SJSA1 (cell line): ENCODE measurements at places on chromosomes 5 and 9.

GRCh38 chr5:33772380-33772897, 119.4 kb downstream of the ADAMTS12 start:
- no peak for DNase-seq

- no peak for DNase-seq
These were observed 19.5 kb downstream of the B4GALT1 start for GRCh38 chr9:33147416-33148169.

DNA sequence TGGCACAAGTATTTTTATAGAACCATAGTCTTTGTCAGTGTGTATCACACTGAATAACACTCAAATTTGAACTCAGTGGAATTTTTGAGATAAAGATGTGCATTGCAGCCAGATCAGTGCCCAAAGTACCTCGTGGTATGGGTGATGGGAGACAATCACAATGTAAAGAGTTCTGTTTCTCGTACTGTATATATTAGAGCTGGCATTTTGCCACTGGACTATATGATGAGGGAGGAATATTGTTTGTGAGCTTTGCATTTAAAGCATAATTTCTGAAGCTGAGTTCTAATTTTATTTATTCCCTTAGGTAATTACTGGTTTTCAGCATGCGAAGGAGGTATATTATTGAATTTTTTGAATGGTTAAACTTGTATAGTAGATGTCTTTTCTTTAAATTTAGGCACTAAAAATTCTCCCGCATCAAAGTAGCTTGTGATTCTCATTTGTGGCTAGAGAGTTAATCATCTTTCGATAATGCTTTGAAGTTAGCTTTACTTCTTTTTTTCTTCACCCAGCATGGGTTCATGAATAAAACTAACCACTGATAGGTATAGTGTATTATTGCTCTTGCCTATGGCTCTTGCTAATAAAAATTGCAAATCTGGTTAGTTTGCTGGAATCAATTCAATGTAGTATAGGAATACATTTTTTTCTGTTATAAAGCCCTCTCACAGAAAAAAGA, 43.1 kb downstream of the PAM start:
- no peak for DNase-seq

GRCh38 chr5:62684310-62684709, 105.7 kb downstream of the LRRC70 start:
- no peak for DNase-seq

DNA sequence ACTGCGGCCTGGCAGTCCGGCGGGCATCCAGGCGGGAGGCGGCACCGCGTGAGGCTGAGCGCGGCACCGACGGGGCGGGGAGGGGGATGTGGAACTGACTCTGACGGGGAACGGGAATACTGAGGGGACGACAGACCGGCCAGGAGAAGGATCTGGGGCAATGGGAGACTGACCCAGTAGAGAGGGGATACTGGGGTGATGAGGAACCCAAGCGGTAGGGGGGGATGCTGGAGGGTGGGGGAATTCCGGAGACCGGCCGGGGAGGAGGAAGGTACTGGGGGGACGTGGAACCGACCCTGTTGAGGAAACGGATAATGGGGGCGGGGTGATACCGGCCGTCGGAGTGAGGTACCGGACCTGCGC, 423 bp downstream of the IPPK start:
- no peak for DNase-seq

- DNase-seq: no peak
These were observed 437.3 kb upstream of the MPDZ start for GRCh38 chr9:13716601-13717321.

DNA sequence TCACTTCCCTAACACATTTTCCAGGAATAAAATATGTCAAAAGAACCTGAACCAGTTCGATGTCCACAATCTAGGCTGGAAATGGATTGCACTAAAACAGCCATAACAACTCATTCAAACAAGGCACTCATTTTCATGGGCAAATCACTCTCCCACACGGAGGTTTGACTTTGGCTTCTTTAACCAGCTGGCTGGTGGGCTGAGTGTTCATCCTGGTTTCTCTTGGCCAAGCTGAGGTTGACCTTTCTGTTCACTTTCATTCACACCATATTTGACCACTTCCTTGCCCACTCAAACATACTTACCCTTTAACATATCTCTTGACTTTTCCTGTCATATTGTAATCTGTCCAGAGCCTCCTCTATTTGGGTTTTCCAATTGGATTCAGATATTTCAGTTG, 5.4 kb downstream of the IL7R start:
- DNase-seq: no peak

DNA sequence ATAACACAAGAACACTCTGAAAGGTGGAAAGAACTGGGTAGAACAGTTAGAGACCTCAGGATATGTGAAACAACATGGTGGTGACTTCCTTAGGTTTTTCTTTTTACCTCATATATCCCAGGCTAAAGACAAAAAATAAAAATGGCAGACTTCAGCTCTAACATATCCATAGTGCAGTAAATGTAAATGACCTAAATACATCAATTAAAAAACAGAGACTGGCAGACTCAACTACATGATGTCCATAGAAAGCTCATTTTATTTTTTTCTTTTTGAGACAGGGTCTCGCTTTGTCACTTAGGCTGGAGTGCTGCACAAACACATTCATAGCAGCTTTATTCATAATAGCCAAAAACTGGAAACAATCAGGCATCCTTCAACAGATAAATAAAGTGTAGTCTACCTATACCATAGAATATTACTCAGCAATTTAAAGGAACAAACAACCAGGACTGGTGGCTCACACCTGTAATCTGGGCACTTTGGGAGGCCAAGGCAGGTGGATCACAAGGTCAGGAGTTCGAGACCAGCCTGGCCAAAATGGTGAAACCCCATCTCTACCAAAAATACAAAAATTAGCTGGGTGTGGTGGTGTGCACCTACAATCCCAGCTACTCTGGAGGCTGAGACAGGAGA, 4.8 kb downstream of the C5orf15 start:
- no peak for DNase-seq

DNA sequence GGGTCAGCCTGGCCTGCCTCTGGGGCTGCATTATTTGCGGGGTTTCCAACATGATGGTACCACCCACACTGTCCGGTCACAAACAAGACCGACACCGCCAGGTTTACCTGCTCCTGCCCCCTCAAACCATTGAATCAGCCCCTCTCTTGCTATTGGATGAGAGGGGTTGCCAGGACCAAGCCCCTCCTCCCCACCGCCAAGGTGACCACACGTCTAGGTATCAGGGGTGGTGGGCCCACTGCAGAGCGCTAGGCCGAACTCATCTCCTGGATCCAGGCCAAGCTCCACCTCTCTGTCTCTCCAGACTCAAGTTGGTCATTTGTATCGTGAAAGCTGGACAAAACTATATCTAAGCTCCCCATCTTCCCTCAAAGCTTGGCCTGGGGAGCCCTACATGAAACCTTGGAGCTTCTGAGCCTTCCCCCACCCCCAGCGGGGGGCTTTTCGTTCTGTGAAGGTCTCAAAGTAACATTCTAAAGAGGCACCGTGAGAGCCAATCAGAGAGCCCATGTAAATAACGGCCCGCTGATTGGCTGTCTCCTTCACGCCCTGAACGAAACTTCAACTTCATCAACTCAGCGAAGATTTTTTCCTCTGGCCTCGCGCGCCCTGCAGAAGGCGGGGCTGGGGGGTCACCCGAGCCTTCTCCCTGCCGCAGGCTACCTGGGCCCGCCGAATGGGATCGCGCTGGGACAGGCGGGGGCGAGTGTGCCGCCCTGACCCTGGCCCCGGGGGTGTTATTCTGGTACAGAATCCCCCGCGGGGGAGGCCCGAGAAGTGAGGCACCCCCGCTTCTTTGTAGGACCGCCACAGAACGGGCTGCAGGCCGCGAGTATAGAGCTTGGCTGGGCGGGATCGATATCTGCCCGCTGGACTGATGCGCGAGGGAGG, 49.6 kb upstream of the PSD2 start:
- DNase-seq: peak; percentile 75

- DNase-seq: no peak
These were observed 54.9 kb upstream of the GRAMD2B start for GRCh38 chr5:126368239-126368812.

GRCh38 chr5:9545136-9545991, 511 bp downstream of the SEMA5A start:
- no peak for DNase-seq

DNA sequence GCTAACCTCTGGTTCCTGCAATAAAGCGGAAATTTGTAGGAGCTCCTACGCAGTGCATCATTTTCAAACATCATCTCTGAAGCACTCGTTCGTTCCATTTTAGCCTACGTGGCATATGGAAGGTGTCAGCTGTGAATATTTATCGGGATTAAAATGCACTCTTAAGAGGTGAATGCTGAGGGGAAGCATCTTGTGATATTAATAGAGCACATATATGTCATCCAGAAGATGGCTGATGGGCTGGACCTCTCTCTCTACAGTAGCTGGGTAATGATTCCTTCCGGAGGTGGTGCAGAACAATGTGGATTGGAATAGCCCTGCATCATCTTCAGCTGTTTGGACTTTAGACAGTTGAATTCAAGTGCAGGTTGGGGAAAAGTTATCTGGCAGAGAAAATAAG, 478.7 kb downstream of the DMAC1 start:
- DNase-seq: no peak

- DNase-seq: no peak
These were observed 28.3 kb downstream of the RASGRF2 start for GRCh38 chr5:80988419-80988935.

- no peak for DNase-seq
These were observed 100.8 kb upstream of the DHFR start for GRCh38 chr5:80755626-80756025.

GRCh38 chr5:107869438-107870115, 198.8 kb upstream of the EFNA5 start:
- peak; percentile 85 for DNase-seq

GRCh38 chr9:87630266-87630665, 95.7 kb upstream of the CTSL start:
- DNase-seq: no peak

GRCh38 chr5:104186100-104186499, 623.5 kb upstream of the NUDT12 start:
- DNase-seq: no peak

DNA sequence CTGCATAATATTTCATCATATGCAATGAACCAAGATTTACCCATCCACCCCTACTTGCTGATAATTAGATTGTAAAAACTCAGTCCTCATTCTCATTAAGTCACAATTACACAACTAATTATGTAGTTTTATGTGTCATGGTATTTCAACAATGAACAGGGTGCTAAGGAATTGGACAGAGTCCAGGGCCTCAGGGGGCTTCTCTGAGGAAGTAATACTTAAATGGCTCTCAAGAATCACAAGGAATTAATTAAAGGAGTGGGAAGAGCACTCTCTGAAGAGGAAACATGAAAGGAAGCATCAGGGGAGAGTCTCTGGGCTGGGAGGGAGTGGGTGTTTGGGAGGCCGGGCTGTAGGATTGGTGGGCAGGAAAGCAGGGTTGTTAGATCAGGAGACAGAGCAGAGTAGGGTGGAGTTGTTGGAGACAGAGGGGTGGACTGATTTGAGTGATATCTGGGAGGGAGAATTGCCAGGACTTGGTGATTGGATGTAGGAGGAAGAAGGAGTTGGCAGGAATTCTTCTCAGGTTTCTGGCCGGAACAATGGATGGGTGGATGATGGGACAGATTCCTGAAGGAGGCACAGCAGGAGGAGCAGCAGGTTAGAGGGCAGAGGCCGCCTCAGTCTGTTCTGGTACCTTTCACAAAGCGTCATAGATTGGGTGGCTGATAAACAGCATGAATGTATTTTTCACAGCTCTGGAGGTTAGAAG, 23.0 kb upstream of the NSG2 start:
- no peak for DNase-seq

- DNase-seq: no peak
These were observed 24.6 kb upstream of the APBA1 start for GRCh38 chr9:69696802-69697201.

- DNase-seq: no peak
These were observed 40.7 kb downstream of the KIAA0825 start for GRCh38 chr5:94577466-94578245.

- DNase-seq: peak; percentile 94
These were observed 24.5 kb upstream of the DUSP1 start for GRCh38 chr5:172795318-172795977.

- peak; percentile 65 for DNase-seq
These were observed at the start of gene HCN1 for GRCh38 chr5:45696206-45696836. Gene HCN1, minus strand, starts transcription at chr5:45696380.

GRCh38 chr9:107942856-107943255, 453.3 kb upstream of the KLF4 start:
- no peak for DNase-seq

GRCh38 chr9:77864211-77864889, 167.3 kb downstream of the GNAQ start:
- DNase-seq: no peak

DNA sequence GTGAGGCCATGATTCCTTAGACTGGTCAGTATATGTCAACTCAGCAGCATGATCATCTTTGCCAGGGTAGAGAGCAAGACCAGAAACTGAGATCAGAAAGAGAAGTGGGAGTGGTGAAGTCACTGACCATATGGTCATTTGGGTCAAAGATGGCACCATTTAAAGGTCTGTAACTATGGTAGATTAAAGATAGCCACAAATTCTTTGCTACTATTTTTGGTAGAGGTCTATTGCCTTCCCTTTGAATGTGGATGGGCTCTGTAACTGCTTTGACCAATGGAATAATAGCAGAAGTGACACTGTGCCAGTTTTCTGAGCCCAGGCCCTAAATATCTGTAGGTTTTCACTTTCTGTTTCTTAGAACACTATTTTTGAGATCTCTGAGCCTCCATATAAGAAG, 117.6 kb downstream of the PCSK1 start:
- no peak for DNase-seq

GRCh38 chr5:27706832-27707231, 668.4 kb upstream of the CDH9 start:
- DNase-seq: no peak

DNA sequence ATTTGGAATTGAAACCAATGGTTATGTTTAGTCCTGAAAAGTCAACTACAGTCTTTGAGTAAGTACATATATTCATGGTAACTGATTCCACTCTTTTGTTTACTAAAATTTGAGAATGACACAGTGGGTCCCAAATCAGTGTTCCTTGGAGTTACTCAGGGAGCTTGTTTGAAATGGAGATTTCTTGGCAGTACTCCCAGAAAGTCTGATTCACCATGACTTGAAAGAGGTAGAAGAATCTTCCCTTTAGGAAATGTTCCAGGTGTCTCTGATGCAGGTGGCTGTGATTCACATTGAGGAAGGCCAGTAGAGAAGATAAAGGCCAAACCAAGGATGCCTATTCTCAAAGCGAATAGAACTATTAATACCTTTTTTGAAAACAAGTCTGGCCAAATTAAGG, 1078.3 kb downstream of the CDH12 start:
- DNase-seq: no peak

- no peak for DNase-seq
These were observed 44.0 kb upstream of the NCS1 start for GRCh38 chr9:130128251-130128650.

- DNase-seq: peak; percentile 65
These were observed 57.7 kb downstream of the MAPKAP1 start for GRCh38 chr9:125649315-125649714.

DNA sequence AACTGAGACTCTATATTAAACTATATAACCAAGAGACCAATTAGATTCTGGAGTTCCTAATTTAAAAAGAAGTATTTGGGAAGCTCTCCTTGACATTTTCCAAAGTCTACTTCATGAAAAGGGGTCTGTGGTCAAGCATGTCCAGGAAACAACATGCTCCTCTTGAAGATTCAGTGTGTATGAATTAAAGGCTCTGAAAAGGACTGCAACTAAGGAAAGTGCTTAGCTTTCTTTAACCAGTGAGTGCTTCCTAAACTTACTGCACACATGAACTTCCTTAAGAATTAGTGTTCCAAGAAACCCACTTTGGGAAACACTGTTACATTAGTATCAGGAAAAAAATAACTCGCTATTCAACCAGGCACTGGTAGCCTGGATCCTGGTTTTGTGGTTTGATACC, 167.6 kb downstream of the MED27 start:
- no peak for DNase-seq

- DNase-seq: no peak
These were observed 186.7 kb downstream of the CFAP90 start for GRCh38 chr5:7664208-7664607.
